ENCODE measurements at places on chromosomes 16 and 17. TPM values are rescaled to one million over a fixed set of nuclear protein-coding genes. Genes with fewer than 3 reads are reported as not detected.

The KRT15 gene
- not detected for total RNA-seq

The CCL8 gene
- total RNA-seq, result not detected

The PDILT gene
- not detected for total RNA-seq

The KRTAP9-6 gene
- total RNA-seq, result not detected

GRCh38 chr16:85555719-85556455, 57.2 kb upstream of the GSE1 start:
- no peaks in the 10 kb centered on the region for H3K27me3 ChIP-seq
- no peaks in the 10 kb centered on the region for H3K36me3 ChIP-seq
- no peak for DNase-seq
- peaks cover 32% of the 10 kb centered on the region for H3K4me1 ChIP-seq

DNA sequence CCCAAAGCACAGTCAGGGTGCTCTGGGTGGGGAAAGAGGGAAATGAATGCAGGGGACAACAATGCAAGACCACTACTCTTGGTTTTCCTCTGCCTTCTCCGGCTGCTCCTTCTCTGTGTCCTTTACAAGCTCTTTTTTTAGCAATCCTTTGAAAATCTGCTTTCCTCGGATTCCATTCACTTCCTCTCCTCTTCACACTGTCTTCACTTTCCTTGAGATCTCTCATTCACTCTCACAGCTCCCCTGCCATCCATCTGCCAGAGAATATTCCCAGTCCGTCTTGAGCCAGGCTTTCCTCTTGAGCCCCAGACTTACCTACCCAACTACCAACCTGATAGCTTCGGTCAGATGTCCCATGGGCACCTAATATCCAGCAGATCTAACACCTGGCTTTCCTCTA, 11.0 kb upstream of the SPOP start:
- no peak for DNase-seq
- H3K4me1 ChIP-seq, result peaks cover 15% of the 10 kb centered on the region
- no peaks in the 10 kb centered on the region for H3K27me3 ChIP-seq
- peak overlapping the region; percentile 64 for H3K27ac ChIP-seq

- no peak overlapping the region for H3K4me3 ChIP-seq
- no peaks in the 10 kb centered on the region for H3K27me3 ChIP-seq
These were observed 13.7 kb downstream of the N4BP1 start for GRCh38 chr16:48596326-48596725.

DNA sequence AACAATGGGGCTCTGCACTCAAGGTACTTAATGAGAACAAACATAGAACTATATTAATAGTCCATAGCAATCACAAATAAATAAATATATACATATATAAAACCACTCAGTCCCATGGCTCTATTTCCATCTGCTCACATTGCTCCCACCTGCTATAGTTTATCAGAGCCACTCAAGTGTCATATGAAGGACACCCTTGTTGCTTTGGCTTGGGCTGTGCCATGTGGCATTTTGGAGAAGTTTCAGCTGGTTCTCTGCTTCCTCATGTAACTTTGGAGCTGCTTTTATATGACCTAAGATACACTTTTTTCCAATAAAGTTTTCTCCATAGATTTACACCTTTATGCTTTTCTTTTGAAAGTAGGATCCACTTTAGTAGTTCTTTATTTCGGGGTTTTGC, 126.4 kb downstream of the KCNJ2 start:
- DNase-seq, result no peak
- H3K27ac ChIP-seq, result no peak overlapping the region
- H3K36me3 ChIP-seq, result no peaks in the 10 kb centered on the region
- no peaks in the 10 kb centered on the region for H3K27me3 ChIP-seq
- no peak overlapping the region for H3K4me3 ChIP-seq
- H3K4me1 ChIP-seq, result peaks cover 16% of the 10 kb centered on the region

GRCh38 chr16:84879569-84880487, 60.0 kb downstream of the CRISPLD2 start:
- no peak overlapping the region for H3K4me3 ChIP-seq
- peaks cover 5% of the 10 kb centered on the region for H3K4me1 ChIP-seq
- H3K36me3 ChIP-seq, result no peaks in the 10 kb centered on the region

DNA sequence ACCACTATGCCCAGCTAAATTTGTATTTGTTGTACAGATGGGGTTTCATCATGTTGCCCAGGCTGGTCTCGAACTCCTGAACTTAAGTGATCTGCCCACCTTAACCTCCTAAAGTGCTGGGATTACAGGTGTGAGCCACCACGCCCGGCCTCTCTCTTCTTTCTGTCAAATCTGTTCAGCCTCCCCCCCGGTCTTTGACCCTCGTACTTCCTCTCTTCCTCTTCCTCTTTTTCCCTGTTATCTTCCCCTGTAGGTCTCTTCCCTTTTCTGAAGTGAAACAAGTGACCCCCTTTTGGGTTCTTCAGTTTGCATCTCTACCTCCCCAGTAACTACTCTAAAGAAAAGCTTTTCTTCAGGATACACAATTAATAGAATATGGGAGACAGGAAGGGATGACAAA, 31.7 kb upstream of the DHX40 start:
- H3K36me3 ChIP-seq, result no peaks in the 10 kb centered on the region
- no peaks in the 10 kb centered on the region for H3K27me3 ChIP-seq
- no peaks in the 10 kb centered on the region for H3K4me1 ChIP-seq
- DNase-seq, result no peak
- H3K4me3 ChIP-seq, result no peak overlapping the region

DNA sequence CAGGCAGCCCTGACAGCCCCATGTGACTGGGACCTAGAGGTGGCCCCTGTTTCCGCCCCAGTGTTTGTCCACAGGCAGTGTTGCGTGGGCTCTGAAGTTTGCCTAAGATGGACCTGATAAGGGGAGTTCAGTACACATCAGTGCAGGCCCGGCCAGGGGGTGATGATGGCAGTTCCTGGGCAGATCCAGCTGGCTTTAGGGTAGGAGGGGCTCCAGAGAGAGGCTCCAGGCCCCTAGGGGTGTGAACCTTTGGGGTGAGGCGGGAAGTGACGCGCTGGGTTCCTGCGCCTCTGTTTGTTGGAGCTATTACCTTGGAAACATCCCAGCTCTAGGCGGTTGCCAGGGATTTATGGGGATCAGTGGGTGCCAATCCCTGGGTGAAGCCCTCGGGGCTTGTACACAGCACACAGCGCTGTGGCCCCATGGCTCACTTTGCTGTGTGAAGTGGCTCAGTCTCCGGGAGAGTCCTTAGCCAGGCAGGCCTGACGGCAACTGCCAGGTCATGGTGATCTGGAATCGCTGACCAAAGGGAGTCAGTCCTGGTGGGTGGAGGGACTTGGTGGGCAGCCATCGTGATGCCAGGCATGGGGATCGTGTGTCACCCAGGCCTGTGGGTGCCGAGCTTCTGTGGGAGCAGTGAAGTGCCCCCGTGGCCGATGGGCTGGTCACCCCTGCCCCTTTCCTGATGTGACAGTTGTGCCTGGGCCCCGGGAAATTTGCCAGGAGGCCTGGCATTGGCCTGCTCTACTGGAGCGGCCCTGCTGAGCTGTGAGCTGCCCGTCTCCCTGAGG, 146.1 kb downstream of the SEC14L1 start:
- H3K27me3 ChIP-seq, result peaks cover 2% of the 10 kb centered on the region
- H3K4me3 ChIP-seq, result peak overlapping the region; percentile 52
- peak overlapping the region; percentile 95 for H3K27ac ChIP-seq

DNA sequence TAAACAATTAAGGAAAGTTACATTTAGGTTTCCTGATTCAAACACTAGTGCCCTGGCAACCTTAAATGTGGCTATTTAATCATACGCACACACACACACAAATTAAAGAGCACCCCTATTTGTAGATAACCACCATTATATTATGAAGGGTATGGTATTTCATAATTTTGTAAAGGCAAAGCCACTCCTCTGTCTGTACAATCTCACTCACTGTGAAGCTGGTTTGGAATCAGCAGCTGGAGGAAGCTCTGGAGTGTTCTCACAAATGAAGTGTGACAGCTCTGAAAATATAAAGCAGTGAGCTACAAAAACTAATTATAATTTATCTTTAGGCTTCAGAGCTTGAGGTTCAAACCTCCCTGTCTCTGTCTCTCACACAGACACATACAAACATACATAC, 57.9 kb upstream of the KCNJ16 start:
- DNase-seq, result no peak
- H3K27me3 ChIP-seq, result no peaks in the 10 kb centered on the region
- H3K36me3 ChIP-seq, result no peaks in the 10 kb centered on the region
- H3K4me3 ChIP-seq, result no peak overlapping the region
- H3K4me1 ChIP-seq, result no peaks in the 10 kb centered on the region

DNA sequence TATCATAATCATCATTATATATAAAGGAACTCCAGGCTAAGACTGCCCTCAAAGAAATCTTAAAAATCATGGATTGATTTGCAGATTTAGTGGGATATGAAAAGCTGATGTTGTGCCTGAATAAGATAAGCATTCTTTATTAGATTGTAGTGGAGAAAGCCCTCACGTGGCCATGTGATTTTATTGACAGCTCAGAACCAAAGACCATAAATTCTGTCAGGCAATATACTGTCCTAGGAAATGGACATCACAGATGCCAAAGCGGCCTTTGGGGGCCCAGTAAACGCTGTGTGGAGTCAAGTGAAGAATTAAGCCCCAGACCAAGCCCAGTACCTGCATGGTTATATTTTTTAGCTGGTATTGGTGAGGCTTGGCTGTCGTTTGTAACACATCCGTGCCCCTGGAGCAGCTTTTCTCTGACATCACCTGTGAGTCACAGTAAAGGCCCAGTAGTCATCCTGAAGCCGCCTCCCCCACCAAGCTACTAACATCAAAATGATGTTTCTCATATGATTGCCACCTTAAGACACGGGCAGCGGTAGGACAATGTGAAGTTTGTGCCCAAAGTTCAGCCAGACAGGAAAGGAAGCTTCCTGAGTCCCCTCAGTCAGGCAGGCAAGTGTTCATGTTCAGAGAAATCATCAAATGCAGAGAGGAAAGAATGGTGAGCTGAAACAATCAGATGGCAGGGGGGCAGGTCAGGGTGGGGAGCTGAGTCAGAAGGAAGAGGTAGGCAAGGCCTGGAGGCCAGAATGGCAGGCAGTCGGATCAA, 209.4 kb downstream of the IRX3 start:
- no peaks in the 10 kb centered on the region for H3K36me3 ChIP-seq
- no peak overlapping the region for H3K27ac ChIP-seq
- H3K4me3 ChIP-seq, result no peak overlapping the region
- no peaks in the 10 kb centered on the region for H3K4me1 ChIP-seq

GRCh38 chr17:81265576-81265975, 26.5 kb downstream of the NDUFAF8 start:
- DNase-seq, result no peak
- H3K4me1 ChIP-seq, result no peaks in the 10 kb centered on the region
- no peak overlapping the region for H3K4me3 ChIP-seq
- peaks cover 41% of the 10 kb centered on the region for H3K36me3 ChIP-seq

GRCh38 chr17:83203073-83203471, 123.7 kb downstream of the METRNL start:
- H3K36me3 ChIP-seq, result no peaks in the 10 kb centered on the region
- peak; percentile 63 for DNase-seq
- H3K4me1 ChIP-seq, result peaks cover 22% of the 10 kb centered on the region
- no peak overlapping the region for H3K4me3 ChIP-seq
- H3K27me3 ChIP-seq, result no peaks in the 10 kb centered on the region

- no peaks in the 10 kb centered on the region for H3K27me3 ChIP-seq
- no peak overlapping the region for H3K4me3 ChIP-seq
- H3K27ac ChIP-seq, result peak overlapping the region; percentile 9
- no peaks in the 10 kb centered on the region for H3K36me3 ChIP-seq
These were observed 28.0 kb downstream of the NFATC3 start for GRCh38 chr16:68113059-68113761.

- H3K4me1 ChIP-seq, result no peaks in the 10 kb centered on the region
- DNase-seq, result no peak
- no peaks in the 10 kb centered on the region for H3K27me3 ChIP-seq
- no peak overlapping the region for H3K27ac ChIP-seq
- H3K4me3 ChIP-seq, result no peak overlapping the region
- H3K36me3 ChIP-seq, result no peaks in the 10 kb centered on the region
These were observed 52.6 kb downstream of the PGS1 start for GRCh38 chr17:78430892-78431691.

- no peak overlapping the region for H3K4me3 ChIP-seq
- H3K27me3 ChIP-seq, result no peaks in the 10 kb centered on the region
- no peak overlapping the region for H3K27ac ChIP-seq
- H3K36me3 ChIP-seq, result no peaks in the 10 kb centered on the region
- no peaks in the 10 kb centered on the region for H3K4me1 ChIP-seq
These were observed 47.4 kb downstream of the AXIN2 start for GRCh38 chr17:65514082-65514481.

- no peak overlapping the region for H3K27ac ChIP-seq
- no peaks in the 10 kb centered on the region for H3K4me1 ChIP-seq
- H3K27me3 ChIP-seq, result no peaks in the 10 kb centered on the region
- H3K36me3 ChIP-seq, result no peaks in the 10 kb centered on the region
- peak; percentile 20 for DNase-seq
- no peak overlapping the region for H3K4me3 ChIP-seq
These were observed 315.8 kb downstream of the XYLT1 start for GRCh38 chr16:17154981-17155380.

GRCh38 chr16:85750827-85751697, at the start of gene C16orf74:
Gene C16orf74, minus strand, starts transcription at chr16:85751096. Its CDS starts 15,879 bp downstream, at chr16:85735217.
- peaks cover 7% of the 10 kb centered on the region for H3K4me1 ChIP-seq
- H3K27me3 ChIP-seq, result peaks cover 23% of the 10 kb centered on the region
- no peak within 1 kb of the TSS for H3K27ac ChIP-seq
- H3K36me3 ChIP-seq, result no peaks in the 10 kb centered on the region

DNA sequence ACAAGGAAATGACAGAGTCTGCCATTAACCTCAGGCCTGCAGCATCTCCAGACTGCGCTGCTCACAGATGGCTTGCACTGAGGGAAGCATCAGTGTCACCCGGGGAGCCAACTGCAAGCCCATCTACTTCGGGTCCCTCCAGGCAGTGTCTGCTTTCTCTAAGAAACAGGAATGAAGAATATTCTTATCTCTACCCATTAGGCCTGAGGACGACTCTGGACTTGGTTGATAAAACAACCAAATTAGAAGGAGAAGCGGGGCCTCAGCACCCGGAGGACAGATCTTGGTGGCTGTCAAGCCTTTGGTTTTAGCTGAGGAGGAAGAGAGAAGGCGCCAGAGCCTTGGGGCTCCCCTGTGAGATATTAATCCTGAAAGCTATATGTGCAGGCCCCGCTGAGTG, 19.5 kb upstream of the MGAT5B start:
- H3K4me3 ChIP-seq, result no peak overlapping the region
- no peaks in the 10 kb centered on the region for H3K36me3 ChIP-seq
- no peaks in the 10 kb centered on the region for H3K4me1 ChIP-seq
- no peak for DNase-seq
- H3K27ac ChIP-seq, result no peak overlapping the region
- H3K27me3 ChIP-seq, result peaks cover 24% of the 10 kb centered on the region

- no peak for DNase-seq
- H3K27ac ChIP-seq, result no peak overlapping the region
- no peaks in the 10 kb centered on the region for H3K27me3 ChIP-seq
- no peaks in the 10 kb centered on the region for H3K36me3 ChIP-seq
- no peaks in the 10 kb centered on the region for H3K4me1 ChIP-seq
These were observed 574.6 kb upstream of the HSBP1 start for GRCh38 chr16:83233153-83233552.

DNA sequence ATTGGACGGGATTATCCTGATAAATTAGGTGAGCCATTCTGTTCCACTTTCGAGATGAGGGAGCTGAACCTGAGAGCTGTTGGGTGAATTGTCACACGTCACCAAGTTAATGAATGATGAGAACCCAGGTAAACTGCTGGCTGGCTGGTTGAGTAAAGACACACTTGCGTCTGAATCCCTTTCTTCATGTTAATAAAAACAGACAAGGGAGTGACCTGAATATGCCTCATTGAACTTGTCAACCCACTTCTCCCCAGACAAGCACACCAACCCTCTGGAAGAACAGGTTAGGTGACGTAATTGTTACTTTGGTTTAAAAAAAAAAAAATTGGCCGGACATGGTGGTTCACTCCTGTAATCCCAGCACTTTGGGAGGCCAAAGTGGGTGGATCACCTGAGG, 400.9 kb upstream of the CDH5 start:
- H3K4me3 ChIP-seq, result no peak overlapping the region
- H3K36me3 ChIP-seq, result no peaks in the 10 kb centered on the region
- no peak for DNase-seq
- no peaks in the 10 kb centered on the region for H3K27me3 ChIP-seq

All from gastrocnemius medialis (tissue), 4 donors.